ENCODE measurements at places on chromosomes 7 and 10.

- no peak for DNase-seq
Observed at GRCh38 chr7:15885678-15886077, 199.2 kb upstream of the MEOX2 start.

DNA sequence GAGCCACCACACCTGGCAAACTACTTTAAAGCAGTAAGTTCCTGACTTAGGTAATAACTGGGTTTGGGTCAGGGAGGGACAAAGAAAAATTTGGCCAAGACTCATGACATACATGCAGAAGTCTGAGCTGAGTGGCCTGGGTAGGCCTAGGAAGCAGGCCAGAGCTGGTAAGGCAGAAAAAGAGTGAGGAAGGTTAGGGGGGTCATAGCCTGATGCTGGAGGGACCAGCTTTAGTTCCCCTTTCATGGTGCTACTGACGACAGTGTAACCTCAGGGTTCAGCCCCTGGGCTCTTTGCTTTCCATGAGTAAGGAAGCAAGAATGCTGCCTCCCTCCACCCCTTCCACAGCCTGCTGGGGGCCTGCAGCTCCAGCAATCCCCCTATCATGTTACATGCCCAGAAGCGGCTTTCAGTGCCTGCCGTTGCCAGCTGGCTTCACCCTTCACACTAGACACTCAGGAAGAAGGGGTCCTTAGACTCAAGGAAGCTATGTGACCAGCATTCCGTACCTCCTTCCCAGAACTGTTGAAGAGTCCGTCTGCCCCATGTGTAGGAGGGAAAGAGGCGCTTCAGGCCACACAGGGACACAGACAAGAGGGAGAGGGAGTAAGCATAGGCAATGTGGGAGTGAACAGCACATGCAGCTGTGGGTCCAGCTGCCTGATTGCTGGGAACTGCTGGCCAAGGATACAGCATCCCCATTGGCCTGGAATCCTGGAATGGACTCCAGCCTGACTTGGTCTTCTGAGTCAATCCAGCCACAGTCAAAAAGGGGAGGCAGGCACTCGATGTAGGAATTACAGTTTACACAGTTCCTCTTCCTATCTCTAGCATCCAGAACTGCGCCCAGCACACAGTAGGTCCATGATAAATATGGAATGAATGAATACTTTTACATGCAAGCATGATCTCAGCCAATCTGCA is 4.1 kb upstream of the PLAU start:
- no peak for DNase-seq

DNA sequence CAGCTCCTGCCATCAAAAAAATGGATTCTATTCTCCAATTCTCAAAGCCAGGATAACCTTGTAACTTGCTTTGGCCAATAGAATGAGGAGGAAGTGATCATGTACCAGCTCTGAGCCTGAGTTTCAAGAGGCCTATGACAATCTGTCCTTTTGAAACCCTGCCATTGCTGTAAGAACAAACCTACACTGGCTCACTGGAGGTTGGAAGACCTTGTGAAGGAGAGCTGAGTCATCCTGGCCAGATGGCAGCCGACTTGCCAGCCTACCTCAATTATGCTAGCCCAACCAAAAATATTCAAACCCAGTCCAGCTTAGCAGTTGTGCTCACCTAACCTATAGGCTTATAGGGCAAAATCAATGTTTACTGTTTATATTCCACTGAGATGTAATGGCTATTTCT is 93.0 kb downstream of the HGF start:
- no peak for DNase-seq

- DNase-seq: no peak
Observed at GRCh38 chr10:73816917-73817729, 5.7 kb upstream of the NDST2 start.

GRCh38 chr7:148719753-148720152 is 21.1 kb downstream of the CUL1 start:
- no peak for DNase-seq

- DNase-seq: no peak
Observed at GRCh38 chr10:14276210-14276609, 54.5 kb downstream of the FRMD4A start.

DNA sequence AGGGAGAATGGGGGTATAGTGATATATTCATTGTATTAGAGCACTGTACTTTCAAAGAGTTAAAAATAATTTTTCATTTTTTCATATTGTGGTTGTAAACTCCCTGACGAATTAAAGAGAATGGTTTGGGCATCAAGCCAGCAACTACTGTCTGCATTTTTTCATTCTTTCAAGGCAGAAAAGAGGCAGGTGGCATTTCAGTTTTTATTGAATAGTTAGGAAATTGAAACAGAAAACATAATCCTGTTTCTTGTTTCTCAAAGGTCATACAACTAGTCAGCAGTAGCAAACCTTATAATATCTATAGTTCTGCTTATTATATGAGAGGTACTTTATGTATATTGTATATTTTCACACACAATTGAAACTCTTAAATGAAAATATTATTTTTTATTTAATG is 303.9 kb upstream of the KCND2 start:
- no peak for DNase-seq

DNA sequence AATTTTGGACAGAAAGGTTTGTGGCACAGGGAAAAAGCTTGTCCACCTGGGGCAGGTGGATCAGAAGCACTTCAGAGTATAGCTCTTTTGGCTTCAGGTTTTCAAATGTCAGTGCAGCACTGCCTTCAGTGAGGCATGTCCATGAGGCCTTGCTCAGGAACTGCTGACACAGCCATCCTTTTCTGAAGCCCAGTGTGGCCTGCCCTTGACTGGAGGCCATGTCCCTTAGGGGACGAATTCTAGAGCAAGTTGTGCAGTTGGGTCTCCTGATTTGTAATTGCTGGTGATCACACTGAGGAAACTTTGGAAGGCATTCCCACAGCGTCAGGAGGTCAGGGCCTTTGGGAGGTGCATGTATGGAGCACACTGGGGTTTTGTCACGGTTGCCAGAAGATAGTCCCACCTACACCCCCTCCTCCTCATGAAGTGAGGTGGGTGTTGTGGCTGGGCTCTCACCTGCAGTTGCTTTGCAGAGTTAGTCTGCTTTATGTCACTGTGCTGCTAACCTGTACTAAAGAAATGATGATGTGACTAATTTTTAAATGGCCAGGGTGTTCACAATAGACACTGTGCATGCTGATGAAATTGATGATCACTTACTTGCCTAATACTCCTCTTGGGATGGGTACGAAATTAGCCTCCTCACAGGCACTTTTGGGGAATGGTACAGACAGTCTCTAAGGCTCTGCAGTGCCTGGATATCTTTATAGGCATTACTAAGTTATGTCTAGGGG is 41.7 kb downstream of the OGDH start:
- no peak for DNase-seq

GRCh38 chr10:130434446-130435385 is 298.5 kb downstream of the GLRX3 start:
- no peak for DNase-seq

- no peak for DNase-seq
Observed at GRCh38 chr10:123517426-123517825, 148.7 kb upstream of the GPR26 start.

DNA sequence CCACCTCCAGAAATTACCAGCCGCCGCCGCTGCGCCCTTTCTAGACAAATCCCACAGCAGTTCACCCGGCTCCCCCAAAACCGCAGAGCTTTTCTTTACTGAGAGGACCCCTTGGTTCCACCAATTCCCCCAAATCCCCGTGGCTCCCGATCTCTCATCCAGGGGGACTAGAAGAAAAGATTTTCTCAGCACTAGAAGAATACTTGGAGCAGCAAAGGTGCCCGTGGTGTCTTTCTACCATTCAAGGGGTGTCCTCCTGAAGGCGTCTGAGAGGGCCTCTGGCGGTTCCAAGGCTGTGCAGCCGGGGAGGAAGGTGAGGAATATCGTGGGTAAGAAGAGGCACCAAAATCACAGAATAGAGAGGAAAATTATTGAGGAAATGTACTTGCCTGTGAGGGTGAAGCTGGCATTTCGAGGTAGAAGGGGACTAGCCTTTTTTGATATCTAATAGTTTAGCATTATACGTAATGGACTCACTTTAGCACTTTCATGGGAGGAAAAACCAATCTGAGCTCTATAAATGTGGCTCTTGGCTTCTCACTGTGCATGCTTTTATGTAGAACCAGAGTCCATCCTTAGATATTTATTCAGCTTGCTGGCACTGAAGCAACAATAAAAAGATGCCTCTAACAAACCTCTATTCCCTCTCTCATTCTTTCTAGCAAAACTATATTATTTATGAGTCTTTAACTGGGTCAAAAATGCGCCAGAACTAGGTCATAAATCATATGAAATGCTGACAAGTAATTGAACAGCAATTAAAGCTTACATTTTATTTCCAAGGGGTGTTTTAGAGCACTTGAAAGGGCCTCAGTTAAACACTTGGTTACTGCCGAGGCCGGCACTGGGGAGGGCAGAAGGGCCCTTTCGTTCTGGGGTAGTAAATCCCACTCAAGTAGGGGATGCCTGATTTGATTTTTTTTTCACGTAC is 13.8 kb upstream of the HOXA2 start:
- DNase-seq: no peak

- DNase-seq: no peak
Observed at GRCh38 chr10:122462533-122463465, 1.4 kb downstream of the HTRA1 start.

- no peak for DNase-seq
Observed at GRCh38 chr10:17989908-17990767, 38.4 kb downstream of the SLC39A12 start.

DNA sequence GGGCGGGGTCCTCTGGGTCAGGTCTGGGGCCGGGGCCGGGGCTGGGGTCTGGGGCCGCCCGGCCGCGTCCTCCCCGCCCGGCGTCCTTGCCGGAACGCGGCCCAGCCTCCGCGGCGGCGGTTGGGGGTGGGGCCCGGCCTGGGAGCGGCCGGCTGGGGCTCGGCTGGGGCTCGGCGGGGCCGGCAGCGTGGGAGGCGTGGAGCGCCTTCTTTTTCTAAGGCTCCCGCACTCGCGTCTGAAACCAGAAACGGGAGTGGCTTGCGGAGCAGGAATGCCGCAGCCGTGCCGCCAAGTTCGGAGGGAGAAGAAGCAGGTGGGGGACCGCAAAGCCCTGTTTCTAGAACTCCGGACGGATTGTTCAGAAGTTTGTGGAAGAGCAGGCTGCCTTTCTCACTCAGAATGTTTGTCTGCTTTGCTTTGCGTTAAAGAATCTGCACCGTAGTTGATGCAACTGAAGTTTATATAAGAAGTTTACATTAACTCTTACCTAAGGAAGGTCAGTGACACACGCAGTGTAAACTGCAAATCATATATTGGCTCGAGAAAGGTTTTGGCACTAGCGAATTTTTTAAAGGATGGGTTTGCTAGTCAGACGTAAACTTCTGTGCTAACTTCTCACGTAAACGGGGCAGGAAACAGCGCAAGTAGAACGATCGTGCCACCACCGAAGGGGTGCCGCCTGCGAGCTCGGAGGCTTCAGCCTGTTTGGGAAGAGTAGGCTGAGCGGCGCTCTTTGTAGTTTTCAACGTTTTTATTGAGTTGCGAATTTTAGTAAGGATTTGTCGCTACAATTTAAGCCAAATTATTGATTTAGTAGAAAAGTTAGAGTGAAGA is 729 bp downstream of the DNAJB6 start:
- DNase-seq: peak; percentile 21

- DNase-seq: no peak
Observed at GRCh38 chr10:120506674-120507073, 49.6 kb downstream of the PLPP4 start.

DNA sequence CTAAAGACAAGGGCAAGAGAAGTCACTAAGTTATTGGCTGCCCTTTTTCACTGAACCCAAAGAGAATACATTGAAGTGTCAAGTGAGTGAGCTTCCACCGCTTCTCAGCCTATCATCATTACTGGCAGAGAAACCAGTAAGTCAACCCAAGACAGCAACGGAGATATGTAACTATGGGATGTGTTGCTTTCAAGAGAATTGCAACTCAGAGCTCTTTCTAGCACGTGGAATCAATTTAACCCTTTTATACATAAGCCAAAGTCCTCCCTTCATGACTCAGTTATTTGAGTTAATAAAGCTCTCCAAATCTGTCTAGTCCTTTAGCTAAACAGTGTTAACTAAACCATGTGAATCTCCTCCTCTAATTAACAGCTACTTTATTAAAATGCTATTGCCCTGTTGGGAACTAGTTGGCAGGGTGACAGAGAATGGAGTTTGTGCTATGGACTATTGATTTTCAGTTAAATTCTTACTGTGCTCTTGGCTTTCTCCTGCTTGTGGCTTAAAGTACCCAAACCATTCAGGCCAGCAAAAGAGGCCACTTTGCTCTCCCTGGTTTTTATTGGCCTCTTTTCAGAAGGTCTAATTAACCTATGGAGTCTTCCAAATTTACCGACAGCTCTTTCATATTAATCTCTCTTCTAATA is 287.7 kb downstream of the NRG3 start:
- no peak for DNase-seq

DNA sequence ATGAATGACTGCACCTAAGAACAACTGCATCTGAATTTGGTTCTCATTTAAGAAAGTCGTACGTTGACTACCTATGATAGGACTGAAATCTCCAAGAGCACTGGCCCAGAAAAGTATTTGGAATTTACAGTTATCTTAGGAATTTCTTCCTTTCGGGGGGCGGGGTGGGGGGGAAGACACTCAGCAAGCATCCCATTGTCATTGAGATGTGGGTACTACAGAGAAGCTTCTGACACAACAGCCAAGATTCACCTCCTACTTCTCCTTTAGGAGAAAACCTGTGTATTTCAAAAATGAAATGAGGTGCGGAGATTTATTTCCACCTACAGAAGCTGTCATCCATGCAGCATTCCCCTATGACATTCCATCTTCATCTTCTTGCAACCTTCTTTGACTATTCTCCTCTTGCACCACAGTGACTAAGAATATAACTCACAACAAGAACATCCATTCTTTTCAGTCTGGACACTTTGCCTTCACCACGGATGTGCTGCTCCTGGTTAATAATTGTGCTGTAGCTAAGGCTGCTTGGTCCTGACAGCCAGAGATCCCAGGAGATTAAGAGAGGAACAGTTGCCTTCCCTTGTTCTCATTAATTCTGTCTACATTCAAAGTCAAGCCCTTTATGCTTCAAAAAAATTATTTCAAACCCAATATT is 98.4 kb upstream of the FRMD4A start:
- DNase-seq: no peak

DNA sequence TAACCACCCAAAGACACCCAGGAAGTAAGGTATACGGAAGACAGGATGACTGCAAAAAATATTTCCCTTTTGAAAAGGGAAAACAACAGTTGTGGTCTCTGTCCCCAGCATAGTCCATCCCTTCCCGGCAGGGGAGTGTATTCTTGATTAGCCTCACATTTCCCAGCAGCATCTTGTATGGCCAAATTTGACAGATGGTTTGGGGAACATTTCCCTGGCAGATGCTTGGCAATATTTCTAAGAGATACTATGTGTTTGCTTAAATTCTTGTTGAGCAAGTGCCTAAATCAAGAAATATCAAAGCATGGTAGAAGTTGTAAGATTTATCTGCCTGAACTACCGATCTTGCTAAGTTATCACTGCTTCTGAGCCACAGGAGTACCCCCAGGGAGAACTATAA is 56.9 kb upstream of the TPK1 start:
- DNase-seq: no peak

DNA sequence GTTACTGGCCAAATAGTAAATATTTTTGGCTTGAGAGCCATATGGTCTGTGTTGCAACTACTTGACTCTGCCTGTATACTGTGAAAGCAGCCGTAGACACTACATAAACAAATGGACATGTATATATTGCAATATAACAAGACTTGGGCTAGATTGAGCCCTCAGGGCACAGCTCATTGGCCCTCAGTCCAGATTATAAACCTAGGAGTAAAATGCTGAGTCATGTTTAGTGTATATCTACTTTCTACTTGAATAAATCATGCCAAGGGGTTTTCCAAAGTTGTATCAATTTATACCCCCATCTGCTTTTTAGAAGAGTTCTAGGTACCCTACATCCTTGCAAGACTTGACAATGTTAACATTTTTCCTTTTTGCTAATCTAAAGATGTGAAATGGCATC is 27.4 kb upstream of the POU6F2 start:
- no peak for DNase-seq

GRCh38 chr7:7795630-7796121 is 77.3 kb upstream of the RPA3 start:
- no peak for DNase-seq
